ENCODE measurements at places on chromosomes 4 and X. TPM values are rescaled to one million over a fixed set of nuclear protein-coding genes. Genes with fewer than 3 reads are reported as not detected.

The ATOH1 gene
- not detected for total RNA-seq

The TRO gene
- 4.0 TPM for total RNA-seq

The MAGEA4 gene
- total RNA-seq = not detected

The ASB12 gene
- total RNA-seq = not detected

The DCAF8L2 gene
- not detected for total RNA-seq

The FRMD7 gene
- total RNA-seq = not detected

The FAM9B gene
- not detected for total RNA-seq

The NUDT10 gene
- 4.9 TPM for total RNA-seq

DNA sequence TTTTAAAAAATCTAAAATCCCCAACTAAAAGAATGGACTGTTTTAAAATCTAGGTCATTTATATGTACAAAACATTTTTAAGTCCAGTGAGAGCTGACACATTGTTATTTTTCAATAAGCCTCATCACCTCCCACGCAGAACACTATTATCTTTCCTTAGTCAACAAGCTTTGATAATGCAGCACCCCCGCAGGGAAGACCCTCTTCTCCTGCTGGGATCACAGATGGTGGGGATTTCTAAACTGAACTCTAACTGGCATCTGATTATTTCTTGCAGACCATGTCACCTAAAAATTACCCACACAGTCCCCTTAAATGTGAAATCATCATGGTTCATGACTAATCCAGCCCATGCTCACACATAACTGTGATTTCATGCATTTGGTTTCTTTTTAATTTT, 11.6 kb downstream of the SYTL4 start:
- no peak overlapping the region for H3K27ac ChIP-seq
- H3K4me3 ChIP-seq = no peak overlapping the region
- no peak for DNase-seq
- no peaks in the 10 kb centered on the region for H3K4me1 ChIP-seq
- no peaks in the 10 kb centered on the region for H3K36me3 ChIP-seq

DNA sequence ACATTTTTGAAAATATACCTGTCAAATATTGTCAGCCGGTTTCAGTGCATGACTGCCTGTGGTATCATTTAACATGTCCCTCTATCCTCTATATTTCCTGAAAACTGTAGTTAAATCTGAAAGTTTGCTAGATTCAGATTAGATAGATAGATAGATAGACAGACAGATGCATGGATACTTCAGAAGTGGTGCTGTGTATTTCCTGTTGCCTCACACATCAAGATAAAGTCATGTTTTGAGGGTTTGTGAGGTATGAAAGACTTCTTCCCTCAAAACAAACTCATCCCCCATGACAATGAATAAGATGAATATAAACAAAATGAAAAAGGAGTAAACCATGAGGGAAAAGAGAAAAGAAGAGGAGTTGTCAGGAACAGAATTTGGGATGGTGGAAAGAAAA, 6.0 kb upstream of the BST1 start:
- no peak for DNase-seq
- H3K27ac ChIP-seq = no peak overlapping the region
- H3K27me3 ChIP-seq = peaks cover 23% of the 10 kb centered on the region

DNA sequence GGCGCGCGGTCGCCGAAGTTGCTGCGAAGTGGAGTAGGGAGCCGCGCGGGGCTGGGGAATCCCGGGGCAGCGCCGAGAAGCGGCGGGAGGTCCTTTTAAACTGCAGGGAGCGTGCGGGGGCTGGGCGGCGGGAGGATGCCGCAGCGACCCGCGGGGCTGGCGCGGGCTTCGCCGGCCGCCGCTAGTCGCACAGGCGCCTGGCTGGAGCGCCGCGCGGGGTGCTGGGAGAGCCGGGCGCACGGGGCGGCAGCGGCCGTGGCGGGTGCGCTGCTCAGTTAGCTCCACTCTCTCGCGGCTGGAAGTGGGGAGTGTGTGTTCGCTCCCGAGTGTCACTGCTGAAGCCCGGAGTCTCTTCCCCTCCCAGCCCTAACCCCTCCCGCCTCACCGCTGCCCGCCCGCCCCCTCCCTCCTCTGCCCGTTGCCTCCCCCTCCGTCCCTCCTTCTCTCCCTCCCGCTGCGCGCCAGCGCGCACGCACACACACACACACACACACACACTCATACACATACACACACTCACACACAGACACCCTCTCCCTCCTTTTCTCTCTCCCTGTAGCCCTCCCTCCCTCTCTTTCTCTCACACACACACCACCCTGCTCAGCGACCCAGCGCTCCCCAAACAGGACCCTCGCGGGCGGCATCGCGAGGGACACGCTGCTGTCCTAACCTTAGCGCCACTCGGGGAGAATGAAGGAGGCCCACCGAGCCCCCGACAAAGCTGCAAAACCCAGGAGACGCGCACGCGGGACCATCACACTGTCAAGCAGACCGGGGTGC, at the start of gene NDNF:
Gene NDNF, minus strand, starts transcription at position 312 of the 780 bp plus-strand sequence. CDS start 26,698 bp downstream, outside the sequence.
- peaks cover 48% of the 10 kb centered on the region for H3K27me3 ChIP-seq
- H3K4me1 ChIP-seq = peaks cover 18% of the 10 kb centered on the region
- peak within 1 kb of the TSS; percentile 81 for H3K4me3 ChIP-seq
- no peak within 1 kb of the TSS for H3K27ac ChIP-seq
- peak; percentile 61 for DNase-seq
- no peaks in the 10 kb centered on the region for H3K36me3 ChIP-seq

DNA sequence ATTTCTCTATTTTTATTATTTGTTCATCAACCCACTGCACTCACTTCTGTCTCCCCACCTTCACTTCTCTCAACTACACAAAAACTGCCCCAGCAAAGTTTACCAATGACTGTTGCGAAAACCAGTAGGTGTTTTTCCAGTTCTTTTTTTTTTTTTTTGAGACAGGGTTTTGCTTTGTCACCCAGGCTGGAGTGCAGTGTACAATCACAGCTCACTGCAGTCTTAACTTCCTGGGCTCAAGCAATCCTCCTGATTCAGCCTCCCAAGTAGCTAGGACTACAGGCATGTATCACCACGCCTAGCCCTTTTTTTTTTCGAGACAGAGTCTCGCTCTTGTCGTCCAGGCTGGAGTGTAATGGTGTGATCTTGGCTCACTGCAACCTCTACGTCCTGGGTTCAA, 24.1 kb upstream of the HPRT1 start:
- H3K4me3 ChIP-seq = no peak overlapping the region
- no peak for DNase-seq
- peaks cover 30% of the 10 kb centered on the region for H3K36me3 ChIP-seq
- H3K4me1 ChIP-seq = peaks cover 5% of the 10 kb centered on the region
- H3K27ac ChIP-seq = no peak overlapping the region

- no peaks in the 10 kb centered on the region for H3K4me1 ChIP-seq
- no peak overlapping the region for H3K4me3 ChIP-seq
- H3K27ac ChIP-seq = no peak overlapping the region
- DNase-seq = no peak
- peaks cover 2% of the 10 kb centered on the region for H3K27me3 ChIP-seq
These were observed 66.4 kb upstream of the HHIP start for GRCh38 chr4:144579411-144580030.

DNA sequence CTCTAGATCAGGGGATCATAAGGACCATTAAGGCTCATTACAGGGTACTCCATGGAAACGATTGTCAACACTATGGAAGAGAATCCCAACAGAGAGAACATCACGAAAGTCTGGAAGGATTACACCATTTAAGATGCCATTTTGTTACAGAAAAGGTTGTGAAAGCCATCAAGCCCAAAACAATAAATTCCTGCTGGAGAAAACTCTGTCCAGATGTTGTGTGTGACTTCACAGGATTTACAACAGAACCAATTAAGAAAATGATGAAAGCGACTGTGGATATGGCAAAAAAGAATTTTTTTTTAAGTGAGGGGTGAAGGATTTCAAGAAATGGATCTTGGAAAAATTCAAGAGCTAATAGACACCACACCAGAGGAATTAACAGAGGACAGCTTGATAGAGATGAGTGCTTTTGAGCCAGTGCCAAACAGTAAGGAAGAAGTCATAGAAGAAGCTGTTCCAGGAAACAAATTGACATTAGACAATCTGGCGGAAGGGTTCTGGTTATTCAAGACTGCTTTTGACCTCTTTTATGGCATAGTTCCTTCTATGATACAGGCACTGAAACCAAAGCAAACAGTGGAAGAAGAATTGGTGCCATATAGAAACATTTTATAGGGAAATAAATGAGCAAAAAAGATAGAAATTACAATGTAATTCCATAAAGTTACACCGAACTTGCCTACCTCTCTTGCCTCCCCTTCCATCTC, 17.3 kb upstream of the LSM6 start:
- no peak overlapping the region for H3K27ac ChIP-seq
- no peak for DNase-seq
- H3K36me3 ChIP-seq = no peaks in the 10 kb centered on the region
- no peak overlapping the region for H3K4me3 ChIP-seq
- peaks cover 5% of the 10 kb centered on the region for H3K27me3 ChIP-seq

- H3K4me1 ChIP-seq = no peaks in the 10 kb centered on the region
- no peak for DNase-seq
- no peak overlapping the region for H3K27ac ChIP-seq
- no peaks in the 10 kb centered on the region for H3K27me3 ChIP-seq
- H3K4me3 ChIP-seq = no peak overlapping the region
- H3K36me3 ChIP-seq = no peaks in the 10 kb centered on the region
These were observed 210.7 kb upstream of the TLL1 start for GRCh38 chr4:165662341-165662740.

GRCh38 chrX:13569479-13570260, at the start of gene EGFL6:
EGFL6 (plus strand) TSS chrX:13569601; CDS start chrX:13569862, 261 bp downstream.
- H3K27me3 ChIP-seq = peaks cover 26% of the 10 kb centered on the region
- H3K4me3 ChIP-seq = peak within 1 kb of the TSS; percentile 56
- H3K36me3 ChIP-seq = no peaks in the 10 kb centered on the region
- H3K4me1 ChIP-seq = peaks cover 21% of the 10 kb centered on the region

DNA sequence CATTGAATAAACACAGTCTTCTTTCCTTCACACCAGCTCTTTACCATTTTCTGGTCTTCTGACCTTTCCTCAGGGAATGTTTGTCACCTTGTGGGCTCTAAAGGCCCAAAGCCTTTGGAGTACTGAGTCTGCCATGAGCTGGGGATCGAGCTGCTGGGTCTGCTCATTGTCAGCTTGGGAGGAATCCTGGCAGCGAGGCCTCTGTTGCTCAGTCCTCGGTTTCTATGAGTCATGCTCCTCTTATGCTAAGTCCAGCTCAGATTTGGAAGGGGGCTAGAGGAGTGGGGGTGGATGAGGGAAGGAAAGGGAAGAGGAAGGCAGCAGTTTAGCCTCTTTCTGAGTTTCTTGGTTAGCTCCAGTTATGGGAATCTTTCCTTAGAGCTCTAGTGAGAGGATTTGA, 31.1 kb downstream of the NHSL2 start:
- H3K4me1 ChIP-seq = no peaks in the 10 kb centered on the region
- no peak for DNase-seq
- no peak overlapping the region for H3K4me3 ChIP-seq
- peaks cover 1% of the 10 kb centered on the region for H3K27me3 ChIP-seq
- H3K36me3 ChIP-seq = no peaks in the 10 kb centered on the region
- H3K27ac ChIP-seq = no peak overlapping the region

- DNase-seq = no peak
- H3K4me3 ChIP-seq = no peak overlapping the region
- H3K27me3 ChIP-seq = peaks cover 6% of the 10 kb centered on the region
- peaks cover 8% of the 10 kb centered on the region for H3K4me1 ChIP-seq
- no peaks in the 10 kb centered on the region for H3K36me3 ChIP-seq
These were observed 8.4 kb upstream of the SORCS2 start for GRCh38 chr4:7183780-7184460.

DNA sequence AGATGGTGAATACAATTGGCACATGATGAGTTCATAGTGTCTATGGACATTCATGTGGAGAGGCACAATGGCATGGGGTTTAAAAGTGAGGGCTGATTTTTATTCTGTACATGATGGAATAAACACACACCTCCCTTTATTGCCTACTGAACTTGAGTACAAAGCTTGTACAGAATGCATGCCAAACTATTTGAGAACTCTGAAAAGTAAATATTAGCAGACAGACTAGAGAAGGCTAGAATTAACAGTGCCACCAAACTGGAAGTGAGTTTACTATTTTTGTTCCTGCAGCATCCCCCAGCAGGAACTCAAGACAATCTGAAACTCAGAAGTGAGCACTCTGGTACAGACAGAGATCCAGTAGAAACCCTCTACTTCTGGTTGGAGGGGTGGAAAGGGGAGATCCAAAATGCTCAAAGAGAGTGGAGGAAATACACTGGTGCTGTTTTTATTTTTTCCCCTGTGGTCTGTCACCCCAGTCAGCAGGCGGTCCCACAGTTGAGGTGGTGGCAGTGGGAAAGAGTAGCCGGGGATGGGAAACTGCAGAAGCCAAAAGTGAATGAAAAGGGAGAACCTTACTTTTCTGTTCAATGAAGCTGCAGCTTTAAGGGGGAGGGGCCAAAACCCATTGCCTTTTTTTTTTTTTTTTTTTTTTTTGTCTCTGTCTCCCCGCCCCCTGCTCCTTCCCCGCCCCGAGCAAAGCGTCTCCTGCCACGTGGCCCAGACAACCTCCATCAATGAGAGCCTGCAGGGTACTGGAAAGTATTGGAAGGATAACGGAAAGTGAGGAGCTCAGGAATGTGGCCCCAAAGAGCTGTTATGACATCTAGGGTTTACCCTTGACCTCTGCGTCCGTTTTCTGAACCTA, 20.5 kb downstream of the AKAP4 start:
- H3K4me3 ChIP-seq = no peak overlapping the region
- H3K27ac ChIP-seq = no peak overlapping the region
- no peaks in the 10 kb centered on the region for H3K27me3 ChIP-seq
- no peaks in the 10 kb centered on the region for H3K4me1 ChIP-seq
- no peak for DNase-seq

- H3K27me3 ChIP-seq = peaks cover 28% of the 10 kb centered on the region
- DNase-seq = no peak
- H3K27ac ChIP-seq = no peak within 1 kb of the TSS
- peaks cover 6% of the 10 kb centered on the region for H3K4me1 ChIP-seq
These were observed at the start of gene COL4A6 for GRCh38 chrX:108438110-108438623. COL4A6 (minus strand) TSS chrX:108438422; CDS start chrX:108438196, 226 bp downstream.

- no peak overlapping the region for H3K27ac ChIP-seq
- DNase-seq = no peak
- no peaks in the 10 kb centered on the region for H3K27me3 ChIP-seq
- peaks cover 2% of the 10 kb centered on the region for H3K4me1 ChIP-seq
These were observed 53.0 kb downstream of the JADE3 start for GRCh38 chrX:46965125-46965758.

GRCh38 chrX:6223516-6223915, 5.2 kb downstream of the NLGN4X start:
- peaks cover 2% of the 10 kb centered on the region for H3K4me1 ChIP-seq
- no peak overlapping the region for H3K27ac ChIP-seq
- peaks cover 8% of the 10 kb centered on the region for H3K27me3 ChIP-seq
- no peaks in the 10 kb centered on the region for H3K36me3 ChIP-seq

GRCh38 chr4:12852338-12853307, 631.5 kb downstream of the RAB28 start:
- no peak overlapping the region for H3K4me3 ChIP-seq
- no peak overlapping the region for H3K27ac ChIP-seq
- H3K4me1 ChIP-seq = no peaks in the 10 kb centered on the region
- peaks cover 7% of the 10 kb centered on the region for H3K27me3 ChIP-seq
- DNase-seq = no peak
- H3K36me3 ChIP-seq = no peaks in the 10 kb centered on the region

- H3K4me1 ChIP-seq = no peaks in the 10 kb centered on the region
These were observed 84.2 kb upstream of the KCTD8 start for GRCh38 chr4:44532851-44533250.

DNA sequence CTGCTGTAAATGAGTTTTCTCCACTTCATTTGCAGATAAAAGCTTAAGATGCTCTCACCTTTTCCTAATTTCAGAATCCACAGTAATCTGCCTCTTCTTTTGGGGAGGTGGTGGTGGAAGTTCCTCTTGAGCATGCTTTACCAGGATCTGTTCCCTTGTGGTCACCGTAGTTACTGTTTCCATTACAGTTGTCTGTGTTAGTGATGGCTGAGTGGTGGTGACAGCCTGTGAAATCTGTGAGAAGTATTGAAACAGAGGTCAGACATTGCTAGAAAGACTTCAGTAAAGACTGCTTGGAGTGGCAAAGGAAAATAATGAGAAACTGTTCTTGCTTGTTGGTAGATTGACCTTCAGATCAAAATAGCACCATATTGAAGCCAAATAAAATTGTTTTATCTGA, 666.2 kb downstream of the DMD start:
- no peak overlapping the region for H3K4me3 ChIP-seq
- H3K27ac ChIP-seq = no peak overlapping the region
- H3K36me3 ChIP-seq = no peaks in the 10 kb centered on the region
- H3K4me1 ChIP-seq = no peaks in the 10 kb centered on the region
- no peaks in the 10 kb centered on the region for H3K27me3 ChIP-seq
